ENCODE measurements at places on chromosomes 16 and 17.

- no peak for DNase-seq
Measured at GRCh38 chr16:65510241-65510640, 388.4 kb upstream of the CDH11 start.

DNA sequence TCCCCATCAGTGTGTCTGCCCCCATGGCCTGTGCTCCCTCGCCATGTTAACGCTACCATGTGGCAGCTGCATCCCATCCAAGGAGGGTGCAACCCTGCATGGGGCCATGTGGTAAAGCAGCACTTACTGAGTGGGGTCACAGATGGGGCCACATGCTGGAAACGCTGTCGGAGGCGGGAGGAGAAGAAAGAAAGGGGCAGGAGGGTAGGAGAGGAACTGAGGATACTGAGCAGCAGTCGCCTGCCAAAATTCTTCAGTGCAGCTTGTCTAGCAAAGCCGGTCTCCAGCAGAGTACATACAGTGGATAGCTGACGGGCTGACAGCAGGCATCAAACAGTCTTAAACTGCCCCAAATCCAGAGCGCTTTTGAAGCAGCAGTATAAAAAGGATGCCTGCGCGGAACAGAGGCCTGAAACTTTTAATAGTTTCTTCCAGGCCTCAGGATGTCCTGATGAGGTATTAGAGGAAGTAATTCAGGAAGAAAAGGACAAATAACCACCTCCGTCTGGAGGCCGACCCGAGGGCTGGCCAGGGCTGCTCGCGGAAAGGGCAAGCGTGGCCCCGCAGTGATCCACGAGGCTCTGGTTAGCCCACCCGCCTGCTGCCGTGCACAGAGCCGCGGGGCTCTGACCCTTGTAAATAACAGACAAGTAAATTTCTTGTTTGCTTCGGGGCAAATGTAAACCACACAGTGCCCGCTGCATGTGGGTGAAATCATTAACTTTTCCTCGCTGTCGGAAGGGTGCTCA is 149.0 kb downstream of the CCDC182 start:
- DNase-seq, result no peak

DNA sequence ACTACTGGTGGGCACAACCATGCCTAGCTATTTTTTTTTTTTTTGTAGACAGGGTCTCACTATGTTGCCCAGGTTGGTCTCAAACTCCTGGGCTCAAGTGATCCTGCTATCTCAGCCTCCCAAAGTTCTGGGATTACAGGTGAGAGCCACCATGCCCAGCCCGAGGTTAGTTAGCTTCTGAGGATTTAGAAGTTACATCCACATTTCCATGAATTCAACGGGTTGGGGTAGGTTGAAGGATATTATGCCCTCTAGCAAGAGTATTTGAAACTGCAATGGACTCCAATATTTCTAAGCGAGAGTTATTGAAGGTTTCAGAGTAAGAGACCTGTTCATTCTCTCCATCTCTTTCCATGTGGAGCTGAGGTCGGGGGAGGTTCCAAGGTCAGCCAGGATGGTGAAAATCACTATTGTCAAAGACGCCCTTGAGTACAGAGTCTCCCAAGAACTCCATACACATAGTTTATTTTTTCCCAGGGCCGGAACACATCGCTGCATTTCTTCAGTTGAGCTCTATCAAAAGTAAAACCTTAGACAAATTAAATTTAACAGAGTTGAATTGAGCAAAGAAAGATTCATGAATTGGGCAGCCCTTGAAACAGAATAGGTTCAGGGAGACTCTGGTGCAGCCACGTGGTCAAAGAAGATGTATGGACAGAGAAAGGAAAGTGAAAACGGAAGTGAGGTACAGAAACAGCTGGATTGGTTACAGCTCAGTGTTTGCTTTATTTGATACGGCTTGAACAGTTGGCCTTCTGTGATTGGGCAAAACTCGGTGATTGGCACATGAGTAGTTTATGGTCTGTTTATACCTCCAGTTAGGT is 19.0 kb upstream of the ITPRIPL2 start:
- peak; percentile 32 for DNase-seq

- peak; percentile 78 for DNase-seq
Measured at GRCh38 chr16:71426069-71426879, 15.6 kb downstream of the TLE7 start.

GRCh38 chr16:67310561-67310960 is 16.0 kb downstream of the KCTD19 start:
- DNase-seq, result no peak

DNA sequence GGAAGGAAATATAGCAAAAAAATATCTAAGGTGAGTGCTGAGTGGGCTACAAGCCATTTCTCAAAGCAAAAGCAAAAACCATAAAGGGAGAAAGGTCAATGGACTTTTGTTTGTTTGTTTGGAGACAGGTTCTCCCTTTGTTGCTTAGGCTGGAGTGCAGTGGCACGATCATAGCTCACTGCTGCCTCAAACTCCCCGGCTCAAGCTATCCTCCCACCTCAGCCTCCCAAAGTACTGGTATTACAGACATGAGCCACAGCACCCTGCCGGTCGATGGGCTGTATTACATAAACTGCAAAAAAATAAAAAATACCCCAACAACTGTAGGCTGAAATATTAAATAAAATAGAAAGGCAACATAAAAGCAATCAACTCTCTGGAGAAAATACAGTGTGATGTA is 3.5 kb upstream of the RBBP6 start:
- peak; percentile 35 for DNase-seq

DNA sequence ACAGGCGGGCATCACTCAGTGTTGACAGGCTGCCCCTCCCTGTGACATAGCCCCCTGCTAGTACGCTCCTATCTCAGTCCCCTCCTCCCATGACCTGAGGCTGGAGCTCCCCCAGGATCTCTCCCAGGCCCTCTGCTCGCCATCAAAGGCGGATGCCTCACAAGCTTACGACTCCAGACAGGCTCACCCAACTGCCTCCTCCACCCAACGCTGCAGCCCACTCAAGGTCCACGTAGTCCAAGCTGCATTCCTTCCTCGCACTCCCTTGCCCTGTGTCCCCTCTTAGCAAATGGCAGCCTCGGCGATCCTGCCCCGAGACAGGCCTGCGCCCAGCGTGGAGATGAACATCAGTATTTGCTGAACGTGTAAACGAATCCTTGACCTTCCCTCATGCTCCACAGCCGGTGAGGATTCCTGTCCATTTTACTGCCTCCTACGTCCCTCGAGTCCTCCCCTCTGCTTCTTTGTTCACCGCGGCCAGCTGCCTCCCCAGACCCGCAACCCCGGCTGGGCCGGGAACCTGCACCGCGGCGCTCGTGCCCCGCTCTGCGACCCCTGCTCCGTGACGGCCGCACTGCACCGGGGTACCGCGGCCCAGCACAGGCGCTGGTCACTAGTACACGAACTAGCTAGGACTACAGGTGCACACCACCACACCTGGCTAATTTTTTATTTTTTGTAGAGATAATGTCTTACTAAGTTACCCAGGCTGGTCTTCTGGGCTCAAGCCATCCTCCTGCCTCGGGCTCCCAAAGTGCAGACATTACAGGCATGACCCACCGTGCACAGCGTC is 838 bp upstream of the TMEM97 start:
- no peak for DNase-seq

GRCh38 chr17:38320482-38320881 is 23.3 kb downstream of the GPR179 start:
- DNase-seq, result peak; percentile 40

DNA sequence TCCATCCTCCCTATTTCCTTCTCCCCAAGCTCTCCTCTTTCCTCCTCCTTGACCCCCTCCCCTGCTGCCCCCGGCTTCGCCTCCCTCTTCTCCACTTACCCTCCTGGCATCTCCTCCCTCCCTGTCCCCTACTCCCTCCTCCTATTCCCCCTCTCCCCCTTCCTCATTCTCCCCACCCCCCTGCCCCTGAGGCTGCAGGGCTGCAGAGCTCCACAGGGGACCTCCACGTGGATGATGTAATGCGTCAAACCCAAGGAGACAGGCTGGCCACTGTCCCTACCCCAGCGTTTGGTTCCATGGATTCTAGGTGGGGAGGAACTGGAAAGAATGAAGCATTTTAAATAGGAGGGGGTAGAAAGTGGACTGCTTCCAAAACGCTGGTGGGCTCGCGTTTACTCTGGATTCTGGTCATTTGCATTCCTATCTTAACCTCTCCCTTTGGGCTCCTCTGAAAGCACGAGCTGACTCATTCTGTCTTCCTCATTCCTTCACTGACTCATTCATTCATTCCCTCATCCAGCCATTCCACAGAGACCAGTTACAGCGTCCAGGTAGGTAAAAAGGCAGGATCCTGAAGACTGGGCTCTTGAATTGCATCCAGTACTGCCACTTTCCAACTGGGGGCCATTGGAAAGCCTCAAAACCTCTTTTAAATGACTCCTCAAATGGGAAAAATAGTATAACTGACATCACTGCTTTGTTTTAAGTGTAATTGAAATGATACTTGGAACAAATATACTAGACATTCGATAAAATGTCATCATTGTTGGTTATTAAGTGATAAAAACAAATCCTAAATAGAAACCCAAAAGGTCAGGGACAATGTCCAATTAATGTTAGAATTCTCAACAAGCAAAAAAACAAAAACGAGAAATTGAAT is 943 bp upstream of the COTL1 start:
- peak; percentile 83 for DNase-seq

DNA sequence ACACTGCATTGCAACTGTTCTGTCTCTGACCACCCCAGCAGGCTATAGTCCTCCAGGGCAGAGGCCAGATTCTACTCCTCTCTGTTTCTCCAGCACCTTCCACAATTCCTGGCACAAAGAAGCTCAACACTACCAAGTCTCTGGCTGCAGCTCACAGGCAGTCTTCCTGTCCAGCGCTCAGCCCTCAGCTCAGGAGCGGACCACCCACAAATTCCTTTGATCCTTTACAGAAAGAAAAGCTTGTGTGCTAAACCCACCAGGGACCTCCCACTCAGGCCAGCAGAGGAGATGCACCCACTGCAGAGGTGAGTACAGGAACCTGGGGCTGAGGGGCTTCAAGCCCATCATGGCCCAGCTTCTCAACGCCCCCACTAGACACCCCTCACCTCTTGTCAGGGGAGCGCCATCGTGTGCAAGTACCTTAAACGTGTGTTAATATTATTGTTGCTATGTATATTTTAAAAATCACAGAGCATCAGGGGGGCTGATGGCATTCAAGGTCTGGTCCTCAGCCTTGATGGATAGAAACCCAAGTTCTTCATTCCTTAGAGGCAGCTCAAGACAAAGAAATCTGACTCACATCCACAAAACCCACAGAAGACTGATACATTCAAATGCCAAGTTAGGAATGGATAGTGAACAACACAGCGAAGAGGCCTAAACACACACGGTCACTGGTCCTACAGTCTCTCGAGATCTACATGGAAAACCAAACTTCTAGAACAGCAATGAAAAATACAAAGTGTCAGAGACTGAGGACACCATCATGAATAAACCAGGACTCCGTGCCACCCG is 8.4 kb downstream of the HSDL1 start:
- DNase-seq, result no peak

- no peak for DNase-seq
Measured at GRCh38 chr17:67517325-67517724, 140.2 kb downstream of the PITPNC1 start.

GRCh38 chr16:56632156-56632847 is at the start of gene MT1M:
MT1M (plus strand) TSS chr16:56632659; CDS start chr16:56632732, 73 bp downstream.
- no peak for DNase-seq

DNA sequence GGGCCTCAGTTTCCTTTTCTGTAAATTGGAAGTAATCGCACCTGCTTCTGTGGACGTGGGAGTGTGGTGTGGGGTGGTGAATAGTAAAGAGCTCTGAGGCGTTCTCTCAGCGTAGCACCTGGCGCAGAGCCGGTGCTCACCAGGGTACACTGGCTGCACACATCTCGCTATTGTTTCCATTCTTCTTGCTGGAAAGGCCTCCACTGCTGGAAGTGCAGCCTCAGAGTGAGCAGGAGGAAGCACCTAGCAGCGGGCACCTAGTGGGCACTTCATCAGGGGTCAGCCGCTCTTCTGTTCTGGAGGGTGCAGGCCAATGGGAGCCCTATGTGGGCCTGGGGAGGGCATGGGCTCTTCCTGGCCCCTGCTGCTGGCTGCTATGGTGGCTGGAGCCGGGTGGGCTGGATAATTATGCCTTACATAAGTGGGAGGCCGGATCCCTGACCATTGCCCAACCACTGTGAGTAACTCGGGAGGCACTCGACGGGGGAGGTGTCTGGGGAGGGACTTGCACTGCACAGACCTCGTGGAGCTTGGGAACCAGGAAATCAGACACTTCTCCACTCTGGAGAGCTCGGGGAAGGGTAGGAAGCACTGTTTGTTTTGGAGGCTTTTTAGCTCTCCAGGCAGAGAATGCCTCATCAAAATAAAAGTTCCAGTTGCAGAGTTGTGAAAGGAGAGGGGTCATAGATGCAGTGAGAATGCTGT is 1.7 kb downstream of the MAP2K3 start:
- peak; percentile 84 for DNase-seq

GRCh38 chr17:43814714-43815113 is 18.2 kb downstream of the MPP3 start:
- DNase-seq, result no peak

DNA sequence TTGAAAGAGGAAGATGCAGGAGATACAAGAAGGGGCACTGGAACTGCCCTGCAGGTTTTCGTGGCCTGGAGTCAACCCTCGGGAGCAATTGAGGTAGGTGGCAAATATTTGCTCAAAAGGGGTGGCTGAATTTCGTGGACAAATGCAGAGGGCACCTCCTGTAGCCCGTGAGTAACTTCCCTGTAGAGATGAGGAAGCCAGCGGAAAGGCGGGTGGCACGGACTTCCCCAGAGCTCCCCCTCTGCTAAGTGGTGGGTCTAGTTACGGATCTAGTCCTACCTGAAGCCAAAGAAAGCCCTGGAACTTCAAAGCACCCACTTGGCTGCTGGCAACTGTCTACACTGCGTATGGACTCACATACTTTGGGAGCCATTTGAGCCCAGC is 1.0 kb upstream of the ATP2C2 start:
- no peak for DNase-seq

- no peak for DNase-seq
Measured at GRCh38 chr16:86735727-86736126, 157.4 kb downstream of the FOXL1 start.

DNA sequence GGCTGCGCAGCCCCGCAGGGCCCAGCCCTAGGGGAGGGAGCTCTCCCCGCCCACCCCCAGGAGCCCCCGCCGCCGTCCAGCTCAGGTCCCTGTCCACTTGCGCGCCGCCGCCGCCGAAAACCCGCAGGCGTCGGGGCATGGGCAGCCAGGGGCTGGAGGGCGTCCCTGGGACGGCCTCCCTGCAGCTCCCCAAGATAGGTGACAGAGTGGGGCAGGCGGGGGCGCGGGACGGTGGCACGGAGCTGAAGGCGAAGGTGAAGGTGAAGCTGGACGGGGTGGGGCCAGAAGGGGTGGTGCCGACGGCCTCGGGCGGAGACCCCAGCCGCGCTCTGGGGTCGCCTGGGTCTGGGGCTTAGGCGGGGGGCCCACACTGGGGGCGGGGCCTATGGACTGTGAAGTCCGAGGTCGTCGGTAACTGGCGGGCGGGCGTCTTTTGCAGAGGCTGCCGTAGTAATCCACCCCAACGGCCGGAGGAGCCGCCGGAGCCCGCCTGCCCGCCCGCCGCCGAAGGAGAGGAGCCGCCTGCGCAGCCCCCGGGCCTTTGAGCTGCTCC is 27.2 kb downstream of the SREBF1 start:
- DNase-seq, result no peak

Measured in Calu3 (cell line).